ENCODE measurements at places on chromosomes 12 and 14. TPM values are rescaled to one million over a fixed set of nuclear protein-coding genes. Genes with fewer than 3 reads are reported as not detected.

DNA sequence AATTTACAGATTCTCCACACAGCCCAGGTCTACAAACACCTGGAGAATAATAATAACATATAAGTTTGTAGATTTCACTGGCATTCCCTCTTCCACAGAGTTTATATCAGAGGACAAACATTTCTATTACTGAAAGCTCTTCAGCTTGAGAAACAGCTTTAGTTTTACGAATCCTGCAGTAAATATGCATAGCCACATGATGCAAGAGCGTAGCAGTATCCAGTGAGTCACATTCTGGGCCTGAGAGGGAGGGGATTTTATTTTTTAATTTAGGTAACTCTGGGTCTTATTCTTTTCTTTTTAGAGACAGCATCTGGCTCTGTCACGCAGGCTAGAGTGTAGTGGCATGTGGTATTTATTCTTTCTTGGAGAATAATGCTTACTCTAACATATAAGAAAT lies 1002.8 kb downstream of the TRHDE start:
- H3K27ac ChIP-seq: no peak overlapping the region
- H3K4me1 ChIP-seq: no peaks in the 10 kb centered on the region
- no peak overlapping the region for H3K4me3 ChIP-seq
- no peak for DNase-seq
- H3K36me3 ChIP-seq: no peaks in the 10 kb centered on the region

GRCh38 chr12:18979401-18980126 lies 150.0 kb upstream of the PLEKHA5 start:
- DNase-seq: no peak
- no peaks in the 10 kb centered on the region for H3K4me1 ChIP-seq
- H3K27ac ChIP-seq: no peak overlapping the region

Gene TRIM9
- not detected for total RNA-seq

DNA sequence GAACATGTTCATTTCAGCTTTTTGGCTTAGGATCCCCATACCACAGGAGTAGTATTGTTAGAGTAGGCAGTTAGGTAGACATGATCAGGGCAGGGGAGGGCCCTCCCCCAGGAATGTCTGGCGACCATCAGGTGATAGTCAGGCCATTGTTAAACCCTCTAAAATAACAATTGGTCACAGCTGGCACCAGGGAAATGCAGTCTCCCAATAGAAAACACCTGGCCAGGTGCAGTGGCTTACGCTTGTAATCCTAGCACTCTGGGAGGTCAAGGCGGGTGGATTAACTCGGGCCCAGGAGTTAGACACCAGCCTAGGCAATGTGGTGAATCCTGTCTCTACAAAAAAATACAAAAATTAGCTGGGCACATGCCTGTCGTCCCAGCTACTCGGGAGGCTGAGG lies 187.1 kb downstream of the MON2 start:
- H3K36me3 ChIP-seq: no peaks in the 10 kb centered on the region
- H3K27ac ChIP-seq: no peak overlapping the region
- no peak overlapping the region for H3K4me3 ChIP-seq
- H3K4me1 ChIP-seq: peaks cover 1% of the 10 kb centered on the region

Gene LDHB
- total RNA-seq: 670 TPM

GRCh38 chr14:64080452-64080851 lies 213.7 kb downstream of the ESR2 start:
- H3K4me1 ChIP-seq: peaks cover 4% of the 10 kb centered on the region
- H3K27ac ChIP-seq: no peak overlapping the region
- peaks cover 7% of the 10 kb centered on the region for H3K36me3 ChIP-seq
- no peak for DNase-seq
- no peaks in the 10 kb centered on the region for H3K27me3 ChIP-seq

DNA sequence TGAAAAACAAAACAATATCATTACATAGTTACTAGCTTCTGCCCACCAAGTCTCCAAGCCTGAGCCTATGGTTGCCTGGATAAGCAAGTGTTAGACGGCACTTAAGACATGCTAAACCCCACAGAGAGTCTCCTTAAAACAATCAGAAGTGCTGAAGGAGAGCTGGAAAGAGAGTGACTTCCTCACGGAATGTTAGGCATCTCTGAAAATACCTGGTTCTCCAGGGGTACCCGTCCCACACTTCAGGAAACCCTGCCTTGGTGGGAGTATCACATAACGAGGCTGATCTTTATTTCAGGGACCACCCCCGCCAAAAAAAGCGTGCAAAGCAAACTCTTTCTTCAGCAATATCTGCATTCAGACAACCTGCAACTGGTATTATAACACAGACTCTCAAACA lies 18.3 kb downstream of the LHX5 start:
- H3K27ac ChIP-seq: no peak overlapping the region
- DNase-seq: no peak
- H3K4me1 ChIP-seq: no peaks in the 10 kb centered on the region
- no peaks in the 10 kb centered on the region for H3K36me3 ChIP-seq
- no peak overlapping the region for H3K4me3 ChIP-seq

Measured in endothelial cell of umbilical vein (primary cell).